ENCODE measurements at places on chromosomes 3 and 15.

GRCh38 chr3:156735471-156735870, 61.1 kb downstream of the TIPARP start:
- no peak for DNase-seq

DNA sequence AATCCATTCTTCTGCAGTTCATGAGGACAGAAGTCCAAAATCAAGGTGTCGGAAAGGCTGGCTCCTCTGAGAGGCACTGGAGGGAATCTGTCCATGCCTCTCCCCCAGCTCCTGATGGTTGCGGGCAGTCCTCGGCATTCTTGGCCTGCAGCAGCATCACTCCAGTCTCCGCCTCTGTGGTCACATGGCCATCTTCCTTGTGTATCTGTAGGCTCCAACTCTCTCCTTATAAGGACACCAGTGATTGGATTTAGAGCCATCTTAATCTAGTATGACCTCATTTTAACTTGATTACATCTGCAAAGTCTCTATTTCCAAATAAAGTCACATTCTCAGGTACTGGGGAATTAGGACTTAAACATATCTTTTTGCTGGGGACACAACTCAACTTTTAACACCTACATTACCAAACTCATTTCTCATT, 56.0 kb upstream of the FLNB start:
- peak; percentile 80 for DNase-seq

DNA sequence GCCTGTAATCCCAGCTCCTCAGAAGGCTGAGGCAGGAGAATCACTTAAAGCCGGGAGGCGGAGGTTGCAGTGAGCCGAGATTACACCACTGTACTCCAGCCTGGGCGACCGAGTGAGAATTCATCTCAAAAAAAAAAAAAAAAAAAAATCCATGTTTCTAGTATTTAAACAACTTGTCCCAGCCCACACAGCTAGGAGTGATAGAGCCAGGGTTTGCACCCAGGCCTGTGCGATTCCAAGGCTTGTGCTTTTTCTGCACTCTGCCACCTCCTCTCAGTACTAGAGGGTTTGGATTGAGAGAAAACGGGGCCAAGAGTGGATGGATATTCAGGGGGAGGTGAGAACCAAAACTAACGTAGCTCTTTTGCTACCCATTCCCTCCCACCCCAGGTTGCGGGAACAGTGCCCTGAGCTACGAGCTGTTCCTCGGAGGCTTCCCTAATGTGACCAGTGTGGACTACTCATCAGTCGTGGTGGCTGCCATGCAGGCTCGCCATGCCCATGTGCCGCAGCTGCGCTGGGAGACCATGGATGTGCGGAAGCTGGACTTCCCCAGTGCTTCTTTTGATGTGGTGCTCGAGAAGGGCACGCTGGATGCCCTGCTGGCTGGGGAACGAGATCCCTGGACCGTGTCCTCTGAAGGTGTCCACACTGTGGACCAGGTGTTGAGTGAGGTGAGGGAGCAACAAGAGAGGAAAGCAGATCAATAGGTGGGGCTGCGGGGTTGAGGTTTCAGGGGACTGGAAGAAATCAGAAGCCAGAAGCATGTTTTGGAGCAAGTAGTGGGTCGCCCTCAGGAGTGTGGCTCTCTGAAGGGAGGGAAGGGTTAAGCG, 4.1 kb downstream of the CAMK2N2 start:
- no peak for DNase-seq

GRCh38 chr3:38536671-38537070, 40.5 kb downstream of the EXOG start:
- DNase-seq, result no peak

GRCh38 chr3:51830836-51831385, 30.5 kb upstream of the IQCF2 start:
- DNase-seq, result no peak

GRCh38 chr3:17489139-17489538, 253.3 kb downstream of the TBC1D5 start:
- DNase-seq, result no peak

GRCh38 chr3:83890763-83891135, 1068.0 kb upstream of the CADM2 start:
- DNase-seq, result no peak

GRCh38 chr15:100810831-100811230, 68.8 kb upstream of the ALDH1A3 start:
- no peak for DNase-seq

DNA sequence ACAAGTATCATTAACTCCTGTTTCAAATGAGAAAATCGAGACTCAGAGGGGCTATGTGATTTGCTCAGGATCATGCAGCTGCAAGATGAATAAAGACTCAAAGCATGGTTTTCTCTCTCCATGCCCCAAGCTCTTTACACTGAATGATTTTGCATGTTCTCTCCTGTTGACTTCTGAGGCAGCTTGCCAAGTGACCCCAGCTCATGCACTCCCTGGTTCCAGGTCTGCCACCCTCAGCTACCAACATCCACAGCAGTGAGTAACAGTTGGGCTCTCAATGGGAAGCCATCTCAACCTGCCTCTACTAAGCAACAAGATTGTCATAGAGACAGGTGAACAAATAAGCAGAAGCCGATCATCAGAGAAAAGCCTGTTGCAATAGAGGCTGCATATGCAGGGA, 116.9 kb upstream of the GADL1 start:
- DNase-seq, result no peak

GRCh38 chr3:138196023-138196422, 8.9 kb downstream of the ARMC8 start:
- DNase-seq, result no peak

DNA sequence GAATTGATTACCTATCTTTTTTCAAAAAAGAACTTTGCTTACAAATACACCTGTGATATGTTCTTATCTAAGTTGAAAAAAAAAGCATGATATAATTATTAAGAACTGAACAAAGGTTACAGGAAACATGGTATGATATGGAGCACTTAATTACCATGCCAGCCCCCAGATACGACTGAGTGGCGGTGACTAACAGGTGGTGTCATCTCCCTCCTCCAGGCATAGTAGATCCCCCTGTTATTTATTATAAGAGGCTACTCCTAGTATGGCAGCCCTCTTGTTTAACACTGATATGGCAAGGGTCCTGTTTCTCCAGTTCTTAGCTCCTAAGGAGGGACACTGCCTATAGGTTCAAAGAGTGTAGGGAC, 31.0 kb upstream of the TM4SF4 start:
- no peak for DNase-seq

DNA sequence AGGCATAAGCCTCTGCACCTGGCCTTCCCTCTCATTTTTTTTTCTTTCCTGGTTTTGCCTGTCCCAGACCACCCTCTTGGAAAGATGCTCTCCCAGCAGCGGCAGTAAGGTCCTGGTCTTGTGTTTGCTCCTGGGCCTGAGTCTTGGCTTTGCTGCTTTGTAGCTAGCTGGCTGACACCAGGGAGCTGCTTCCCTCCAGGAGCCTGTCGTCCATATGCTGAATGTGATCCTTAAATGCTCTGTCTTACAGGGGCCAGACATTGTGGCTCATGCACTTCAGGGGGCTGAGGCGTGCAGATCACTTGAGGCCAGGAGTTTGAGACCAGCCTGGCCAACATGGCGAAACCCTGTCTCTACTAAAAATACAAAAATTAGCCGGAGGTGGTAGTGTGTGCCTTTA, 17.2 kb downstream of the FLNB start:
- DNase-seq, result no peak

DNA sequence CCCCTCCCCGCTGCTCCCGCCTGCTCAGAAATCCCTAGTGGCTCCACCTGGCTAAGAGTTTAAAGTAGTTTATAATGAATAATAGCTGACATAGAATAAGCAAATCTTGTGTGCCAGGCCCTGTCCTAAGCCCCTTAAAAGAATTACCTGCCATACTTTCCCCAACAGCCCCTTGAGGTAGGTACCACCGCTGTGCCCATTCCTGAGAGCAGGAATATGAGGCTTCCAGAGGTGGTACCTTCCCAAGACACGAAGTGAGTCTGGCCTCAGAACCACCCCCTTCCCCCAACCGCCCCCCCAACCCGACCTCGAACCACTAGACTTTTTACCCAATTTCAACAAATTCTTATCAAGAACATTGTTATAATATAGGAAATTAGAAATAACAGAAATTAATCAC, 1.2 kb downstream of the ABHD6 start:
- DNase-seq, result no peak

DNA sequence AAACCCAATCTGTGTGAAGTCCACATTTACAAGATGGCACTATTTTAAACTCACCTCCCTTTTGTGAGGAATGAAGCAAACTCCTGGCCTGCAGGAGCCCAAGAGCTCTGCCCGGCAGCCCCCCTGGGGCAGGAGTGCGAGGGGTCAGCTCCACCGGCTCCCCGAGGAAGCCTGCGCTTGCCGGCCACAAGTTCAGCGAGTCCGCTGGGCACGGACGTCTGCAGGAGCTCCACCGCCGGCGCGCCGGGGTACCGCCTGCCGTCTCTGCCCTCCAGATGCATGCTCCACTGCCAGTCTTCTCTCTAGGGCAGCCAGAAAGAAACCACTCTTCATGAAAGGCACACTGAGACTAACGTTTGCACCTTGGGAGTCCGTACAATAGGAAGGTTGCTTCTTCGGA, 17.5 kb downstream of the OCA2 start:
- DNase-seq, result peak; percentile 4

GRCh38 chr3:195076981-195077610, 193.9 kb downstream of the XXYLT1 start:
- no peak for DNase-seq

DNA sequence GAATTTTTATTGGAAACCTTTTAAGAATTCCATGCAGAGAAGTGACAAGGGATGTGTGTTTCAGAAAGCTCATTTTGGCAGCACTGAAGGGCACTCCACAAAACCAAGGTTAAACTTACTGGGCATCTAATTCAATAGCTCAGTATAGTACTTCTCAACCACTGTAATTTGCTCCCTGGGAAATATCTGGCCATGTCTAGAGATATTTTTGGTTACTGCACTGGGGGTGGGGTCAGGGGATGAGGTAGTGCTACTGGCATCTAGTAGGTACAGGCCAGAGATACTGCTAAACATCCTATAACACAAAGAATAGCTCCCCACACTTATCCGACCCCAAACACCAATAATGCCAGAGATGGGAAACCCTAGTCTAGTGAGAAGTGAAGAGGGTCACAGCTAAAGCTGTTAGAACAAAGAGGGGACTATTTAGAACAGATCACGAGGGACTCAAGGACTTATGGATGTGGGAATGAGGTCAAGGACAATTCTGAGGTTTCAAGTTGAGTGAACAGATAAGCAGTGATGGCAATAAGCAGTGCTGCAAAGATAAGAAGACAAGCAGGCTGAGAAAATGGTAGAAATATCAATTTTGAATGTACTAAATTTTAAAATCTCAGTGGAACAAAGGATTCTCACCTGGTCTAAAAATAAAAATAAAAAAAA, 3.2 kb downstream of the MRPL46 start:
- no peak for DNase-seq
